ENCODE measurements at places on chromosomes 12 and 14. TPM values are rescaled to one million over a fixed set of nuclear protein-coding genes. Genes with fewer than 3 reads are reported as not detected.

The TEAD4 gene
- polyA plus RNA-seq, result 12.3 TPM

The EFCAB11 gene
- 10.8 TPM for polyA plus RNA-seq

The POTEG gene
- polyA plus RNA-seq, result not detected

The AQP2 gene
- polyA plus RNA-seq, result 0.49 TPM

The SLC17A8 gene
- 3.8 TPM for polyA plus RNA-seq

The STXBP6 gene
- 49.1 TPM for polyA plus RNA-seq

The GPX2 gene
- polyA plus RNA-seq, result 1.2 TPM

The PPFIA2 gene
- polyA plus RNA-seq, result 1.8 TPM

The DPF3 gene
- 2.0 TPM for polyA plus RNA-seq

The SPIC gene
- polyA plus RNA-seq, result not detected

The TAMALIN gene
- 43.4 TPM for polyA plus RNA-seq

The AICDA gene
- not detected for polyA plus RNA-seq

The GPR162 gene
- 15.7 TPM for polyA plus RNA-seq

The STAC3 gene
- polyA plus RNA-seq, result 5.1 TPM

The REP15 gene
- polyA plus RNA-seq, result 3.4 TPM

The SLC25A47 gene
- not detected for polyA plus RNA-seq

The CMA1 gene
- not detected for polyA plus RNA-seq

The TUBA1A gene
- polyA plus RNA-seq, result 579 TPM

The RNF212B gene
- 0.62 TPM for polyA plus RNA-seq

The RASSF9 gene
- 16.3 TPM for polyA plus RNA-seq

The TAS2R13 gene
- 0.25 TPM for polyA plus RNA-seq

The CLEC9A gene
- polyA plus RNA-seq, result 1.9 TPM

The CEP170B gene
- 12.0 TPM for polyA plus RNA-seq

The ERP29 gene
- 139 TPM for polyA plus RNA-seq

The THTPA gene
- 12.5 TPM for polyA plus RNA-seq

The ARHGAP9 gene
- polyA plus RNA-seq, result 6.4 TPM

The SMIM41 gene
- 2.9 TPM for polyA plus RNA-seq

The ADGRD1 gene
- 34.4 TPM for polyA plus RNA-seq

The RPS29 gene
- 1,923 TPM for polyA plus RNA-seq

The LGR5 gene
- polyA plus RNA-seq, result 3.8 TPM

Measured in left lung (tissue), 14 donors.